ENCODE measurements at places on chromosomes 4 and X.

DNA sequence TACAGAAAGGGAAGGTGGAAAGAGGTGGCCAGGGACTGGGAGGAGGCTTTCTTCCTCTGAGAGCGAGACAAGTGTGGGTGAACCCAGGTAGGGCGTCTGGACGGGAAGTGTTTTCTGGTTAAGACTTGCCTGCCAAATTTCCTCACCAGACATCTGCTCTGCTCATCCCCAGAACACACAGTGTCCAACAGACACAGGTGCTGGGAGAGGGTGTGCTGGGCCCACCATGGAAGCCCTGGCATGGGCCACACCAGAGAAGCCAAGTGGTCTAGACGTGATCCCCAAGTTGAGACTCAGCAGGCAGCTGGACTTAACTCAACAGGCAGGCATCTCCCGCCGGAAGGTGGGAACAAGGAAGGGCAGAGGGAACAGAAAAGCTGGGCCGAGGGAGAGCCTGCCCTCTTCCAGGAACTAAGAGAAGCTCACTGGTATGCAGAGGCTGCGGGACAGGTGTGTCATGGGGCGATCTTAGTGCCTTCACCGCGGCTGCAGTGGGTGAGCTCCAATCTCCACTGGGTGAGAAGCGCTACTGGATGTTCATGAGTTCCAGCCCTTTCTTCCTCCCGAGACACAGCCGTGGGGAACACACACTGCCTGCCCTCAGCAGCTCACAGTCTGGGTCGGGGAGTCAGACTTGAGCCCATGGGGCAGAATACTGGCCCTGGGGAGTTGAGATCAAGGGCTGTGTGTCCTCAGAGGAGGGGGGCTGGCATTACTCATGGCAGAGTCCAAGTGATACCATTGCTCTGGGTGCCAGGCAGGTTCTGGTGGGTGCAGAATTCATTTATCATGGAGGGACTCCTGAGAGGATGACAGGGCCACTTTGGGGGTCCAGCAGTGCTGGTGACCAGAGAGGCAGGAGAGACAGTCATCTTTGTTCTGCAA is 110.2 kb downstream of the CPZ start:
- DNase-seq = no peak

- DNase-seq = no peak
These were observed 63.7 kb downstream of the FHIP1A start for GRCh38 chr4:151472711-151473110.

DNA sequence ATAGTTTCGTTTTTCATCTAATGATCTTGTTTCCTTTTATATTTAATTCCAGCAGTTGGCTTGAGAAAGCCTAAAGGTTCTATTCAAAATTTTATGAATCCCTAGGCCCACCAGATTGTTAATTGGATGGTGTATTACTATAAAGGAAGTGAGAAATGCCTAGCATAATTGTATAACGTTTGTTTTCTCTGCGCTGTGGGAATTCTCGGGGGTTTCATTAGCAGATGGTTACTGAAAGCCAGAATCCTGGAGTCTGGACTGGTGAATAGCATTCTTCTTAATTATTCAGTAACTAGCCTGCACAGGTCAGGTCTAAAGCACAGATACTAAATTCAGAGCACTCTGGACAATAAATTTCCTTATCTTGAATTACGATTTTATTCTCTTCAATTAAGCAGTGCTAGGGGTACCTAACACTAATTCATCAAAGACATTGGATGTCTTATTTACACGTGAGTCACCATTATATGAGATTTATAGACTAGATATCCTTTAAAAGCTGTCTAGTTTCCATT is 459.4 kb downstream of the DTHD1 start:
- DNase-seq = no peak

- DNase-seq = peak; percentile 40
These were observed 258.1 kb upstream of the NEIL3 start for GRCh38 chr4:177051473-177052060.

GRCh38 chr4:151674804-151675391 is 85.9 kb downstream of the GATB start:
- peak; percentile 84 for DNase-seq

DNA sequence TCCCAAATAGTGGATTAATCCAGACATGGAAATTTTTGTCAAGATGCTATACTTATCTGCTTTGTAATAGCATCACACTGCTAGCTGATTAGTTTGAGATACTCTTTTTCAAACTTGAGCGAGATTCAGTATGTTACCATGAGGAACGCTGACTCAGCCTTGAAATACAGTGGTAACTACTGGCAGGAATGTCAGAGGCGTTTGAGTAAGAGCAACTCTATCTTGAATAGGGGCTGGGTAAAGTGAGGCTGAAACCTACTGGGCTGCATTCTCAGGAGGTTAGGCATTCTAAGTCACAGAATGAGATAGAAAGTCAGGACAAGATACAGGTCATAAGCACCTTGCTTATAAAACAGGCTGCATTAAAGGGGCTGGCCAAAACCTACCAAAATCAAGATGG is 2519.6 kb downstream of the ARAP2 start:
- DNase-seq = no peak

DNA sequence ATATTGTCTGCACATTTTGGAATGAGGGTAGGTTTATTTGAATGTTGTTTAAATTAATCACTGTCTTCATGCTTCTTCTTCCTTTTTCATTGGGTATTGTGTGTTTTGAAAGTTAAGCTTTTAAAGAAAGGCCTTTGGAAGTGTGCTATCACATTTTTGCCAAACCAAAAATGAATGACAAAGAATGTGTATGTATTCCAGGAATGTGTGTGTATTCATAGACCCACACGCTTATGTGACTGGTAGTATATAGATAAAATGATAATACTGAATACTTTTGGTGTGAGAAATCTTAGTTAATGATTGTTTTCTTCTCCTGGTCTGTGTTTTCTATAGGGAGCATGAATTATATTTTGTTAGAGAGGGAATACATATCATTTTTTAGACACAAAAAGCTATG is 404.4 kb downstream of the TLL1 start:
- DNase-seq = no peak

DNA sequence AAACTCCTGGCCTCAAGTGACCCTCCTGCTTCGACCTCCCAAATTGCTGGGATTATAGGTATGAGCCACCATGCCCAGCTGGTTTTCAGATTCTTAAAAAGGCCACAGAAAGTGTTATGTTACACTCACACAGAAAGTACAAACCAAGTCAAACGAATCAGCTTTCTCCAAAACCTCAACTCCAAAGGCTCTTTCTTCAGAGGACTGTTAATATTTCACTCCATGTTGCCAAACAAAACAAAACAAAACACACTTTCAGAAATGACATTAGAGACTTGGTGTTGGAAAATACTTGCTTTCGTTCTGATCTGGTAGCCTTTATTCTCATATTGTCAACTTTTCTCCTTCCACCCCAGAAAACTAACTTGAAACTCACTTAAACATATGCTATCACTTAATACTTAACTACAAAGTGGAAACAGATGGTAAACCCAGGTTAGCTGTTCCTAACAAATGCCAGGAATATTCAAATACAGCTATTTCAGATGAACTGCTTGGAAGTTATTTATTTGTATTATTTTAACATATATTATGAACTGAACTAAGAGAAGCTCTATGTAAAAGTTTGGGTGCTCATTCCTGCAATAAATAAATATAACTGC is 34.7 kb downstream of the RLIM start:
- DNase-seq = peak; percentile 13

- no peak for DNase-seq
These were observed 43.7 kb downstream of the RPS3A start for GRCh38 chr4:151143162-151143561.
